Parietal lobe (tissue), 2 donors: ENCODE measurements at places on chromosomes 16 and 17. TPM values are rescaled to one million over a fixed set of nuclear protein-coding genes. Genes with fewer than 3 reads are reported as not detected.

Gene ZNF469
- 0.63 TPM for total RNA-seq

Gene MMP15
- total RNA-seq = 13.8 TPM

Gene RAB11FIP4
- total RNA-seq = 66.0 TPM

Gene PRDM7
- not detected for total RNA-seq

Gene C17orf50
- total RNA-seq = not detected

Gene PRAC2
- total RNA-seq = not detected

Gene SLFN14
- total RNA-seq = 0.31 TPM

Gene CLEC19A
- total RNA-seq = 0.31 TPM

Gene KRTAP4-9
- not detected for total RNA-seq
